CD4-positive, alpha-beta T cell treated with Interleukin-1 beta for 1 hour (primary cell): ENCODE measurements at places on chromosomes 13 and 19.

- no peak for DNase-seq
Observed at GRCh38 chr13:23460309-23460708, 26.8 kb upstream of the SACS start.

DNA sequence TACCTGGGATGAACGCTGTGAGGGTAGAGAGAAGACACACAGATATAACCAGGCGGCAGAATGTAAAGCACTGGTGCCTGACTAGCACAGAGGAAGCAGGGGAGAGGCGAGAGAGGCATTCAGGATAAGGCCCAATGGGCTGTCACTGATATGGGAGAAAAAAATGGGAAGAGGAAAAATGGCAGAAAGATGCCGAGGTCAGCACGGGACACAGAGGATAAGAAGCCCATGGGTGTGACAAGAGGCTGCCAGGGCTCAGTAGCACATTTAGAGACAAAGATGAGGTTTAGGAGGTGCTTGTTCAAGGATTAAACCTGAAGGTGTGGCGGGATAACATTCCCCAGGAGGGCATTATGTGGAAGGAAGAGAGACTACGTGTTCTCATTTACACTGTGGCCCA is 5.6 kb downstream of the SMG9 start:
- no peak for DNase-seq

GRCh38 chr13:87234981-87235380 is 436.2 kb upstream of the SLITRK5 start:
- no peak for DNase-seq

GRCh38 chr13:103192511-103193135 is 126.4 kb upstream of the SLC10A2 start:
- DNase-seq, result no peak

- DNase-seq, result no peak
Observed at GRCh38 chr19:52138983-52139251, 821 bp downstream of the ZNF616 start.

DNA sequence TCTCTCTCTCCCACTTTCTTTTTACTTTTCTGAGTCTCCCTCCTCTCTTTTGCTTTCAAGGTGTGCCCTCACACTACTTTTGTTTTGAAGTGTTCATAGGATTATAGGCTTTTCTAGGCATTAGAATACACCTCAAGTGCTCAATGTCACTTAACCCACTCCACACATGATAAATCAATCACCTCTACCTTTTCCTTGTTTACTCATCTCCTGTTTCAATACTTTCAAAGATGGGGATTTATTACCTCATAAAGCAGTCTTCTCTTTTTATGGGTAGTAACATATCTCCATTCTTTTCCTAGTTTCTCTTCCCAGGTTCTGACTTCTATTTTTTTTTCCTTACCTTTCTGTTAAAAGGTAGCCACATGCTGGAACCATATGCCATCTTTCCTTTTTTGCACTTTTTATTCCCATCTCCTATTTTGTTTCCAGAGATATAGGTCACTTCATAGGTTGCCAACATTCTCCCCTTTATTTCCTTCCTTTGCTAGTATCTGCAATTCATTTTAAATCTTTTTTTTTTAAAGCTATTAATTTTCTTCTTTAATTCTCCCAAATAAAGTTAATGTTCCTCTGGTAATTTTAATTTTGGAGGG is 137.6 kb upstream of the SLC10A2 start:
- no peak for DNase-seq
